ENCODE measurements at places on chromosomes 13 and 19. TPM values are rescaled to one million over a fixed set of nuclear protein-coding genes. Genes with fewer than 3 reads are reported as not detected.
A peak's percentile ranks its signal among the peaks of the same experiment; 100 is the strongest.

The GGACT gene
- total RNA-seq = 1.8 TPM

The GARIN5A gene
- 1.3 TPM for total RNA-seq

GRCh38 chr19:50460161-50460765, 16.0 kb upstream of the EMC10 start:
- H3K4me3 ChIP-seq = no peak overlapping the region
- peaks cover 82% of the 10 kb centered on the region for H3K27me3 ChIP-seq
- no peaks in the 10 kb centered on the region for H3K4me1 ChIP-seq
- no peaks in the 10 kb centered on the region for H3K36me3 ChIP-seq
- no peak overlapping the region for H3K27ac ChIP-seq

GRCh38 chr19:11375143-11375948, 880 bp downstream of the SWSAP1 start:
- peak; percentile 54 for DNase-seq
- H3K4me3 ChIP-seq = peak overlapping the region; percentile 72
- H3K4me1 ChIP-seq = peaks cover 49% of the 10 kb centered on the region
- peak overlapping the region; percentile 97 for H3K27ac ChIP-seq
- H3K36me3 ChIP-seq = no peaks in the 10 kb centered on the region

GRCh38 chr19:33176670-33177416, 17.3 kb upstream of the LRP3 start:
- H3K4me1 ChIP-seq = peaks cover 47% of the 10 kb centered on the region
- H3K27ac ChIP-seq = peak overlapping the region; percentile 97
- no peaks in the 10 kb centered on the region for H3K36me3 ChIP-seq
- H3K4me3 ChIP-seq = peak overlapping the region; percentile 89

DNA sequence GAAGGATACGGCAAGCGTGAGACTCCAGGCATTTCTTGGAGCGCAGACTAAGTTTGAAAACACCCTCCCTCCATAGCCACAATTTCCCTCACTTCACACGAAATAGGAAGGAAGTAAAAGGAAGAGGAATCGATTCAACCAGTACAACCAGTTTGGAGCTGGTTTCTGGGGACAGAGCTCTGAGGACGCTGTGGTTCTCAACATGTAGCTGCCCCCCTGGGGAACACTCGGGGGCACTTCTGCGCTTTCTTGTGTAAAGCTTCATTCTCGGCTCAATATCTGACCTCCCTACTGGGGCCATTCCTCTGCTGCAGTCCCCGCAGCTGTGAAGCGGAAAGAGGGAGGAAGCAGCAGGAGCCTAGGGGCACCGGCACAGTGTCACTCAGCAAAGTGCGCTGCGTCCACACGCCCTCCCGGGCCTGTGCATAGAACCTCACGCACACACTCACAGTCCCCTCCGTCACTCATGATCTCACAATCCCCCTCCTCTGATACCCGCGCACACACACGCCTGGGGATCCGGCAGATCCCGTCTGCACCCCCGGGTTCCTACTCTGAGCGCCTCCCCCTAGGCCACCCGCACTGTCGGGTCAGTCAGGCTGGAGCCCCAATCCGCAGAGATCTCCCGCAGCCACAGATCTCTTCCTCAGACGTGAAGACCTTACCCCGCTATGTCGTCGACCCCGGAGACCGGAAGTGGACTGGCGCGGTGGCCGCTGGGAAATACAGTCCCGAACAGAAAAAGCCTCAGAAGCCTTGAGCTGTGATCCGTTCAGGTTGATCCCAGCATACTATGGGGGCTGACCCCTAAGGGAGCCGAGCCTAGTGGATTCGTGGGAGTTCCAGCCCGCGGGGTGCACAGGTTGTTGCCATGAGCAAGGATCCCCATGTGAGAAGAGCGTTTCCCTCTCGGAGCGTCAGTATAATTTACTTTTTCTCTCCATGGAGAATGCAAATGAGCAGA, at the start of gene ZNF780A:
Gene ZNF780A (minus strand): TSS at position 703 of the 964 bp plus-strand sequence. CDS start 6,190 bp downstream, outside the sequence.
- peaks cover 10% of the 10 kb centered on the region for H3K27me3 ChIP-seq
- peaks cover 24% of the 10 kb centered on the region for H3K4me1 ChIP-seq
- H3K36me3 ChIP-seq = no peaks in the 10 kb centered on the region
- H3K4me3 ChIP-seq = peak within 1 kb of the TSS; percentile 77
- peak within 1 kb of the TSS; percentile 93 for H3K27ac ChIP-seq

DNA sequence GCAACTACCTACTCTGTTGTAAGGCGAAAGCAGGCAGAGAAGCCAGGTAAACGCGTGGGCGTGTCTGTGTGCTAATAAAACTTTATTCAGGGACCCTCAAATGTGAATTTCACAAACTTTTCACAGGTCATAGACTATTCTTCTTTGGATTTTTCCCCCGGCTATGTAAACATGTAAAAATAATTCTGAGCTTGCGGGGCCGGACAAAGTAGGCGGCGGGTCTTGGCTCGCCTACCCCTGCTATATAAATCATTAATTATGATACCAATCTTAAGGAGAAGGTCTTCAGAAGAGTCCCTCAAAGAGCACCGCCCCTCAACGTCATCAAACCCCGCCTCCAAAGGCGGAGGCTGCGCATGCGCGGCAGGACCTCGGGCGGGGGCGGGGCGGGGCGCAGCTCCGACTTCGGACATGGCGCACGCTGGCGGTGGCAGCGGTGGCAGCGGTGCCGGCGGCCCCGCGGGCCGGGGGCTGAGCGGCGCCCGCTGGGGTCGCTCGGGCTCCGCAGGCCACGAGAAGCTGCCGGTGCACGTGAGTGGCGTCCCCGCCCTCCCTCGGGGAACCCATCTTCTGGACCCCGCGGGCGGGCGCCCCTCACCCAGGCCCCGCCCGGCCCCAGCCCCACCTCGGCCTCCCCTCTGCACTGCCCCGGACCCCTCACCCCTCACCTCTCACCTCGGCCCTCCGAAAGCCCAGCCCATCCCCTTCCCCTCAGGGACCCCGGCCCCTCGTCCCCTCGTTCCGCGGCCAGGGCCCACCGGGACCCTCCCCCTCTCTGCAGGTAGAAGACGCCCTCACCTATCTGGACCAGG, at the start of gene SIN3B:
Gene SIN3B (plus strand): TSS at position 389 of the 812 bp plus-strand sequence. CDS start 23 bp downstream, at position 412.
- peak within 1 kb of the TSS; percentile 86 for H3K27ac ChIP-seq
- H3K4me1 ChIP-seq = peaks cover 37% of the 10 kb centered on the region
- no peaks in the 10 kb centered on the region for H3K27me3 ChIP-seq

GRCh38 chr13:71786875-71787274, 80.1 kb downstream of the DACH1 start:
- peaks cover 4% of the 10 kb centered on the region for H3K4me1 ChIP-seq
- H3K27me3 ChIP-seq = no peaks in the 10 kb centered on the region
- peak overlapping the region; percentile 6 for H3K4me3 ChIP-seq
- DNase-seq = no peak
- H3K27ac ChIP-seq = peak overlapping the region; percentile 48

- H3K36me3 ChIP-seq = no peaks in the 10 kb centered on the region
- no peak overlapping the region for H3K4me3 ChIP-seq
- no peak for DNase-seq
- H3K27me3 ChIP-seq = no peaks in the 10 kb centered on the region
These were observed 684.5 kb upstream of the SLITRK1 start for GRCh38 chr13:84566780-84567179.

GRCh38 chr13:67283637-67284036, 53.5 kb upstream of the PCDH9 start:
- DNase-seq = no peak
- H3K4me3 ChIP-seq = no peak overlapping the region
- no peaks in the 10 kb centered on the region for H3K27me3 ChIP-seq
- H3K4me1 ChIP-seq = no peaks in the 10 kb centered on the region
- H3K27ac ChIP-seq = no peak overlapping the region

DNA sequence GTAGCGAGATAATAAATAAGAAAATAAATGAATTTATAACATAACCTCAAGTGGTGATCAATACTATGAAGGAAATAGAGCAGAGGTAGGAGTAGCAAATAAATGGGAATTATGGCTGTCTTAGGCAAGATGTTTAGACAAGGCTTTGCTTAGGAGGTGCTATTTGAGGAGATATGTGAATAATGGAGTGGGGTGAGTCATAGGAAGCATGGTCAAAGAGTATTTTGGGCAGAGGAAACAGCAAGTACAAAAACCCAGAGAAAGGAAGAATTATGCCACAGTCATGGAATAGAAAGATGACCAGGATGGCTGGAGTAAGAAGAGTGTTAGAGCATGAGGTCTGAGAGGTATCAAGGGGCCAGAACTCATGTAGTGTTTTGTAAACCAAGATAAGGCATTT, 33.6 kb upstream of the LPAR6 start:
- H3K27ac ChIP-seq = peak overlapping the region; percentile 27
- H3K36me3 ChIP-seq = no peaks in the 10 kb centered on the region
- no peak overlapping the region for H3K4me3 ChIP-seq
- no peaks in the 10 kb centered on the region for H3K27me3 ChIP-seq
- DNase-seq = no peak
- peaks cover 6% of the 10 kb centered on the region for H3K4me1 ChIP-seq

DNA sequence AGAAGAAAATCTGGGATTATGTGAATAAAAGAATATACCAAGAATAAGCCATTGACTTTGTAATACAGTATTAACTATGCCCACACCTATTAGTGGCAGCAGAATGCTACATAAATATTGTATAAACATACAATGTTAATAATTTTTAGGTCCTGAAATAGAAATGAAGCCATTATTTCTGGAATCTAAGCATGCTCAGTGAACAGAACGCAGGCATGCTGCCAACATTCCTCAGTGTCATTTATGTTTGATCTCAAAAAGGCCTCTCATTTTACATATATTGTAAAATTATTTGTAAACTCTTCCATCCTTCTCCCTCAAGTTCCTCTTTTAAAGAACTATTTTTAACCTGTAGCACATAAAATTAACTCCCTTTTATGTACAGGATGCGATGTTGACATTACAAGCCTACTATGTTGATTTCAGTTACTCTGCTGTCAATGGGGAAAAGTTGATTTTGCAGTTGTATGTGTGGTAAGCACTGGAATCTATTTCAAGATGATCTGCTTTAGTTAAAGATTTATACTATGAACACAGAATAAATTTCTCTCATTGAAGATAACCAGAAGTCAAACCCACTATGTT, 118.8 kb downstream of the VWA8 start:
- no peak for DNase-seq
- no peaks in the 10 kb centered on the region for H3K27me3 ChIP-seq
- H3K27ac ChIP-seq = no peak overlapping the region
- no peak overlapping the region for H3K4me3 ChIP-seq
- H3K4me1 ChIP-seq = peaks cover 25% of the 10 kb centered on the region
- H3K36me3 ChIP-seq = peaks cover 3% of the 10 kb centered on the region

DNA sequence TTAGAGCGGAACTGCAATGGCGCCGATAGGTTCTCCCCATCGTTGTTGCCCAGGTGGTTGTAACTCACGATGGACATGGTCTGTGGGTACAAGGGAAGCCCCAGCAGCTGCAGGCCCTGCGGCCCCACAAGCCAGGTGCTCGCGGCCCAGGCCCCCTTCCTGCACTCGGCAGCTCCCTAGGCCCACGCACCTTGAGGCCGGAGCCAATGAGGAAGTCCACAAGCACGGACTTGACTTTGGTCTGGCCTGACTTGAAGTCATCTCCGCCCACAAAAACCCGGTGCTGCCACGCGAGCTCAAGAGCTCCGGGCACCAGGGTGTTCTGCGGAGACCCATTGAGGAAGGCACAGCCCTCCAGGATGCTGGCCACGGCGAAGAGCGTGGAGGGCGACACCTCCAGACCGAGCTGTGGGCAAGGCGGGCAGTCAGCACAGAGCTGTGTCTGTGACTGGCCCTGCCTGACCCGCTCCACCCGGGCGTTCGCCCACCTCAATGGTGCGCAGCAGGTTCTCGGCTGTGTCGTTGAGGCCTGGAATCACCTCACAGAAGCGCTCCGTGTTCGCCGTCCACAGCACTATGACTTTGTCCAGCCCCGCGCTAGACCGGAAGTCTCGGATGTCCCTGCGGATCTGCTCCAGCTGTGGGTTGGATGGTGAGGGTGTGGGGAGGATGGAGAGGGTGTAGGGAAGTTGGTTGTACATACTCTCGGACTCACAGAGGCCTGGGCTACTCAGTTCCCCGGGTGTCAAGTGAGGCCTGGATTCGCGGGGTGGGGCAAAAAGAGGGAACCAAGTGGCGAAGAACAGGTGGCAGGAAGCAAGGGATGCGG, 1.9 kb downstream of the ISYNA1 start:
- H3K27ac ChIP-seq = peak overlapping the region; percentile 86
- H3K4me3 ChIP-seq = peak overlapping the region; percentile 84
- no peak for DNase-seq

- H3K4me1 ChIP-seq = peaks cover 32% of the 10 kb centered on the region
- no peaks in the 10 kb centered on the region for H3K36me3 ChIP-seq
- peaks cover 23% of the 10 kb centered on the region for H3K27me3 ChIP-seq
- H3K4me3 ChIP-seq = peak overlapping the region; percentile 48
- no peak overlapping the region for H3K27ac ChIP-seq
These were observed 136.9 kb downstream of the USP12 start for GRCh38 chr13:27034678-27035111.

DNA sequence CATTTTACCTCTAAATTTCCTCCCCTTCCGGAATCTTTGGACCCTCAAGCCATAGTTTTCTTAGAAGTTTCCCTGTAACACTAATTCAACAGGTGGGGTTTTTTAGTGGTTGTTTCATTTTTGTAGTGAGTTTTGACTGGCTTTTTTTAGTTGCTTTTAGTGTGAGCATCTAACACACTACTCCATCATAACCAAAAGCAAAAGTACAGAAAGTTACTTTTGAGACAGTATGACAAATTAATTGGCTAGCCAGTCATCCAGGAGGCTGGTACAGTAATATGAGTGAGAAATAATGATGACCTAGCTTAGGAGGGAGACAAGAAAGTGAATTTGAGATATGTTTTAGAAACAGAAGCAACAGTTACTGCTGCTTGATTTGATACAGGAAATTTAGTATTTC, 71.5 kb downstream of the DNAJC15 start:
- no peaks in the 10 kb centered on the region for H3K27me3 ChIP-seq
- peaks cover 3% of the 10 kb centered on the region for H3K36me3 ChIP-seq
- peaks cover 24% of the 10 kb centered on the region for H3K4me1 ChIP-seq
- H3K27ac ChIP-seq = no peak overlapping the region
- no peak for DNase-seq

GRCh38 chr13:59352600-59352999, 811.1 kb downstream of the DIAPH3 start:
- no peaks in the 10 kb centered on the region for H3K27me3 ChIP-seq
- no peak for DNase-seq
- H3K4me1 ChIP-seq = peaks cover 38% of the 10 kb centered on the region
- no peaks in the 10 kb centered on the region for H3K36me3 ChIP-seq
- no peak overlapping the region for H3K4me3 ChIP-seq
- H3K27ac ChIP-seq = no peak overlapping the region

DNA sequence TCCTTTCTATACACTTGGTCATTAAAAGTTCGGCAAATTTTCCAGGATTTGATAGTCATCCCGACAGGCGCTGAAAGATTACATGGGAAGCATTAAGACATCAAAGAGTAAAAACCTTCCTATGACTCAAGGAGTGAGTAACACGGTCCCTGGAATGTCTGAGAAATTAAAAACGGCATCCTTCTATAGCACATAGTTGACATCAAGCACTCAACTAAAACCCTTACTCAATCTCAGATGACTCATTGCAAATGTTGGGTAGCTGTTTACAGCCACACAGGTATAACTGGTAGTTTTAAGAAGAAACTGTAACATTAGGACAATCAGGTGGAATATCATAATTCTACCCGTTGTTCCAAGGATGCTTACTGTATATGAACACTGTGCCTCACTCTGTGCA, 6.4 kb upstream of the LGALS13 start:
- H3K27me3 ChIP-seq = peaks cover 59% of the 10 kb centered on the region
- H3K27ac ChIP-seq = no peak overlapping the region
- H3K4me3 ChIP-seq = no peak overlapping the region
- no peaks in the 10 kb centered on the region for H3K4me1 ChIP-seq
- H3K36me3 ChIP-seq = no peaks in the 10 kb centered on the region

GRCh38 chr13:23456437-23457210, 23.1 kb upstream of the SACS start:
- no peaks in the 10 kb centered on the region for H3K27me3 ChIP-seq
- no peak overlapping the region for H3K4me3 ChIP-seq
- H3K27ac ChIP-seq = no peak overlapping the region
- no peaks in the 10 kb centered on the region for H3K36me3 ChIP-seq
- no peaks in the 10 kb centered on the region for H3K4me1 ChIP-seq

All from left ventricle myocardium inferior (tissue), 1 donor.